ENCODE measurements at places on chromosomes 2 and 18. TPM values are rescaled to one million over a fixed set of nuclear protein-coding genes. Genes with fewer than 3 reads are reported as not detected.

GRCh38 chr18:23341983-23342382 lies 111.1 kb upstream of the RIOK3 start:
- DNase-seq, result no peak

DNA sequence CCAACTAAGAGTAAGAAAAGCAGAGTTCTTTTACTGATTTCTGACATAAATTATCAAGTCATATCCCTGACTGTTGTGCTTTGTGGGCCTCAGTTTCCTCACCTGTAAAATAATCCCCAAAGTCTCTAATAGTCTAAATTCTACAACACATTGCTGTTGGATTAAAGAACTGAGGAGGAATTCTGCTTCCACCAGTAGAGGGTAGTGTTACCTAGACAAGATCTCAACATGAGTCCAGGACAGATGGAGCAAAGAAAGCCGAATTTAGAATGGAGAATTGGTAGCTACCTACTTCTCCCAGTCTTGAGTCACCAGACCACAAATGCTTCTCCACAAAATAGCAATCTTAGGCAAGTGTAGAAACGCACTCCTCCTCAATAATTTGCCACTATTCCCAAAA lies 462.5 kb upstream of the FSHR start:
- no peak for DNase-seq

DNA sequence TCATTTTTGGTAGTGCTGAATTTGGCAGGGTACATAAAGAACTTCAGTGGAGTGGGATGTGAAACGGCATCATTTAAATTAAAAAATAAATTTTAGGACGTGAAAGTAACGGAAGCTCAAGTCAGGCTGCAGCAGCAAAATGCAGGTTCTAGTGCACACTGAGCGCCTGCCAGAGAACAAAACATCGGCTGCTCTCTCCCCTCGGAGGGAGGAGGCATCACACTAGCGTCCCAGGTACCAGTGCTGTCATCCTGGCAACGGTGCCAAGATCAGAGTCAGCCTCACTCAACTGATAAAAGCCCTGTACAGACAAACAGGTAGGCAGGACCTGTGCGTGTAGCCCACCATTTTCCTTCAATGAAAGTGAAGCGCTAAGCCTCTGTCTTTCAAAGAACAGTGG lies 261.5 kb downstream of the PTGR3 start:
- no peak for DNase-seq

DNA sequence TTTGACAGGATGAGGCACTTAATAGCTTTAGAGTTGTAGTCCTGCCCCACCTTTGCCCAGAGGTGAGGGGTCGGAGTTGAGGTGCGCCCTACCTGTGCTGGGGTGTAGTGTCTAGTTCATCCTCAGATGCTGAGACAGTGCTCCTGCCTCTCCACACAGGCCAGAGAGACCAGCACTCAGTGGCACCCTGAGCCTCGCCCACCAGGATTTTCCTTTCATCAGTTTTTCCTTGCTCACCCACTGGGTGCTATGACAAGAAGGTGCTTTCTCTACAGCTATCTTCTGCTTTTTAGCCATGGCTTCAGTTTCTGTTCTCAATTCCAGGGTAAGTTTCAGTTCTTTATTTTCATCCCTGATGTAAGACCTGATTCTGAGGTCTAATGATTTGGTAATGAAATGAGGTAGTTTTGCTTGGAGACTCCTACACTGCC lies 16.8 kb upstream of the TMEM131 start:
- DNase-seq, result no peak

UPP2 gene
- total RNA-seq, result not detected

PARD3B gene
- total RNA-seq, result 53.1 TPM

Measured in fibroblast of villous mesenchyme (primary cell).